ENCODE measurements at places on chromosomes 3 and 15. TPM values are rescaled to one million over a fixed set of nuclear protein-coding genes. Genes with fewer than 3 reads are reported as not detected.

GRCh38 chr3:107264888-107265287 is 112.4 kb upstream of the CCDC54 start:
- DNase-seq, result no peak

DNA sequence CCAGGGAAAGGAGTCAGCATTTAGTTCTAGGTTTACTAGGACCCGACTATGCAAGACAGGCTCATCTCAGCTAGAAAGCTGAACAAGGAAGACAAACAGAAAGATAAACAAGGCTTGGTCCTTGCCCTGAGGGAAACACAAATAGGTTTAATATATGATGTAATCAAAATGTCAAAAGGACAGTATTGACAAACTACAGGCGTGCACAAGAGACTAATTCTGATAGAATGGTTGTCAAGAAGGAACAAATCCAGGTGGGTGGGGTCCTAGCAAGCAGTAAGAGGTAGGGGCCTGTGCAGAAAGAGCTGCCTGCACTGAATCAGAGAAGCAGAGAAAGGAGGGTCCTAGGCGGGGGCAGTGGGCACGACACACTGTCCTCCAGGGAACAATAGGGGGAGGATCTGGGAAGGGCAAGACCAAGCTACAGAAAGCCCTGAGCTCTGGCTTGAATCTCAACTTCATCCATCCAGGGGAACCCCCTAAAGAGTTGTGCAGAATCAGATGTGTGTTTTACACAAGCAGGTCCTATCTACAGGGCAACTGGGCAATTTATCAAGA is 23.4 kb downstream of the RFTN1 start:
- DNase-seq, result no peak

DNA sequence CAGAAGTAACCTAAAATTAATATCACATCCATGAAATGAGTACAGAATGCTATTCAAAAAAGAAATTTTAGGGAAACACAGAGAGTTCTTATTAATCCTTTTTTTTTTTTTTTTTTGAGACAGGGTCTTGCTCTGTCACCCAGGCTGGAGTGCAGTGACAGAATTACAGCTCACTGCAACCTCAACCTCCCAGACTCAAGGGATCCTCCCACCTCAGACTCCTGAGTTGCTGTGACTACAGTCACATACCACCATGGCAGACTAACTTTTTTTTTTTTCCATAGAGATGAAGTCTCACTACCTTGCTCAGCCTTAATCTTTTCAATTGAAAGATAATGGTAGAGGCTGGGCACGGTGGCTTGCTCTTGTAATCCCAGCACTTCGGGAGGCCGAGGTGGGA is 6.3 kb upstream of the CRTC3 start:
- no peak for DNase-seq

DNA sequence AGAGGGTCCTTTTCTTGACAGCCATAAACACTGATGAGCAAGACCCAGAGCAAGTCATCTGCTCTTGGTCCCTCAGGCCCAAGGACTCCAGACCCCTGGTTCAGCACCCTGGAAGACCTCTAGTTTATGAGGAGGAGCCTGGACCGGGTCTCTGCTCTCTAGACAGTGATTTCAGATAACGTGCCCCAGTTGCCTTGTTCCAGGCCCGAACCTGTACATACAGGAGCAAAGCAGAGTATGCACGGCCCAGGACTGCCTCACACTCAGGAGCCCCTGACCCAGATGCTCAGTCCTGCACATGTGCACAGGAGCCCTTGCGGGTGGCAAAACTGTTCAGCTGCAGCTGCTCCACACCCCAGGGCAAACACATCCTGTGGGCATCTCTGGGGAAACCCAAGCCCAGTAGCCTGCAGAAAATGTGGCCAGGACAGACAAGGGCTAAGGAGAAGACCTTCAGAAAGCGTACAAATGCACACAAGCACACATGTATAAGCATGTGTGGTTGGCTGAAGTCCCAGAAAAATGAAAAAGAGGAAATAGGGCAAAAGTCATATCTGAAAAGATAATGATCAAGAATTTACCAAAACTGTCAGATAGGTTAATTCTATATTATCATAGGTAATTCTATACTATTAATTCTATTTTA is 59.9 kb upstream of the CORO2B start:
- no peak for DNase-seq

STXBP5L gene
- polyA plus RNA-seq, result not detected

- DNase-seq, result no peak
These were observed 147.8 kb upstream of the KCNMB2 start for GRCh38 chr3:178388473-178388872.

KLHL40 gene
- not detected for polyA plus RNA-seq

HIGD2B gene
- polyA plus RNA-seq, result not detected

DUOXA2 gene
- not detected for polyA plus RNA-seq

- no peak for DNase-seq
These were observed 5.3 kb upstream of the TRAK1 start for GRCh38 chr3:42085641-42086376.

DNA sequence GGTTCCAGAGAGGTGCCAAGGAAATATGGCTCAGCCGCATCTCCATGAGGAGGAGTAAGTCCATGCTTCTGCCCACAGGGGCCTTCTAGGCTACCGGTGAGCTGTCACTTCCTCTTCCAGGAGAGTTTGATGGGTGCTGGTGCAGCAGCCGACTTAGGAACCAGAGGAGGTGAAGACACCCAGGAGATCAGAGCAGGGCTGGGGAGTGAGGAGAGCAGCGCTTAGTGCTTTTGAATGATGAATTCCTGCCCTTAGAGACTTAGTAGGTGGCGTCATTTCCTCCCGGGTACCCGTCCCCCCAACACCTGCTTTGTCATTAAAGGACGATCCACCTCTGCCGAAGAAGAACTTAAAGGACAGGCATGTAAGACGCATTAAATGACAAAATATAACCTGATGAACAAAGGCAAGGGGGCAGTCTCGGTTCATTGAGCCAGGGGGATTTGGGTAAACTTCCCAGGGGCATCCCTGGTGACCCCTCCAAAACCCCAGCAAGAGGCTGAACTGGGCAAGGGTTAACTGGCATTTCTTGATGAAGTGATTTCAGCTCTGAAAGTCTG is 67.6 kb downstream of the HES1 start:
- no peak for DNase-seq

CADPS gene
- not detected for polyA plus RNA-seq

- no peak for DNase-seq
These were observed 36.4 kb upstream of the EIF3J start for GRCh38 chr15:44500555-44500954.

DNA sequence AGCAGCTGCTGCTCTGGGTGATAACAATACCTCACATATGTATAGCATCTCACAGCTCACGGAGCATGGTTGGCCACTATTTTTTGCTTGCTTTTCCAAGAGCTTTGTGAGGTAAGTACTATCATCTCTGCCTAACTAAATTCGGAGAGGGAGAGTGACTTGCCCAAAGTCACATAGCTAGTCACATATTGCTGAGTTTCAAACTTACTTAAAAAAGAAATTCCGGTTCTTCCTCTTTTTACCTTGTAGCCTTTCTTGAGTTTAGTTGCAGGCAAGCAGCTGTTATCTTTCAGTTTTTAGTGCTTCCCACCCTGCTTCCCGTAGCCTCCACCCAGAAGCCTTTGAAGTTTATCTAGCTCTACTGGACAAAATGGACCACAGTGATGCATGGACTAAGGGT is 309.2 kb downstream of the PDCD6IP start:
- DNase-seq, result no peak

CMTM8 gene
- polyA plus RNA-seq, result 13.5 TPM

- no peak for DNase-seq
These were observed 419.9 kb upstream of the RARB start for GRCh38 chr3:25007974-25008658.

DNA sequence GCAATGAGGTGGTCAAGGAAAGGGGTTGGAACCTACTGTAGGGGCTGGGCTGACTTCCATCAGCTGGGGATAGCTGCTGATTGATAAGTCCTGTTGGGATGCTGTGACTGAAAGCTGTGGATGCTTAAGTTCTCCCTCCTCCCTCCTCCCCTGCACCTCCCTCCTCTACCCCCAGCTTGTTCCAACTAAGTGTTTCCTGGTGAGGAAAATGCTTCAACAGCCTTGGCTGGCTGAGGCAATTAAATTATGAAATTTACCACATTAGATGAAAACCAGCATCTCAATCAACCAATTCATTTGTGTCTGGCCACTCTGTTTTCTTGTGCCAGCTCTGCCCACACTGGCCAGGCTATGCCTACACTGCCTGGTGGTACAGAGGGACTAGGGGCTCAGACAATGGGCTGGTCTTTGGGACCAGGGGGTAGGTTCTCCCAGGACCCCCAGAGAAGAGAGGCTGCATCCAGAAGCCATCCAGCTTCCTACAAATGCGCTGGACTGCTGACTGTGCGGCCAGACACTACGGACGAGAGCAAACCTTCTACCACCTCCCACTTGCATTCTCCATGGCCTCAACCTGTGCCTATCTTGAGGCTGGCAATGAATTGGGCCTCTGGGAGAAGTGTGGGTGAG is 2.5 kb downstream of the KLHL25 start:
- DNase-seq, result no peak

DNA sequence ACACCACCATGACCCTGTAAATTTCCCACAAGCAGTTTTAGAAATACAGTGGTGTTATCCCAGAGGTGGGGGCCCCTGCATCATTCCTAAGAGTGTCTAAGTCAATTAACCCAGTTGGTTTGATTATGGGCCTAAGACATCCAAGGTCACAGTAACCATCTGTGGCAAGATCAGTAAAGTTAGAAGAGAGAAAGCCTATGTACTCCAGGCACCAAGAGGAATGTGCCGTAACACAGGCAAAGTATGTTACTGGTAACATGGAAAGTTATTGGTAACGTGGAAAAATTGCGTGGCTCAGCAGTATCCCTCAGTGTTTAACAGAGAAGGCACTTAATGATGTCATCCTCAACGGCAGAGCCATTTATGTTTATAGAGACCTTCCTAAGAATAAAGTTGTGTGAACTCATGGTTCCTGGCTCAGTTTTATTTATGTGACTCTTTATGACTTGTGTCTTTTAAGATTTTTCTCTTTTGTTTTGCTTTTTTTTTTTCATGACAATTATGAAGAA is 144.1 kb upstream of the RASGRP1 start:
- no peak for DNase-seq

SEMA3G gene
- 3.7 TPM for polyA plus RNA-seq

DNA sequence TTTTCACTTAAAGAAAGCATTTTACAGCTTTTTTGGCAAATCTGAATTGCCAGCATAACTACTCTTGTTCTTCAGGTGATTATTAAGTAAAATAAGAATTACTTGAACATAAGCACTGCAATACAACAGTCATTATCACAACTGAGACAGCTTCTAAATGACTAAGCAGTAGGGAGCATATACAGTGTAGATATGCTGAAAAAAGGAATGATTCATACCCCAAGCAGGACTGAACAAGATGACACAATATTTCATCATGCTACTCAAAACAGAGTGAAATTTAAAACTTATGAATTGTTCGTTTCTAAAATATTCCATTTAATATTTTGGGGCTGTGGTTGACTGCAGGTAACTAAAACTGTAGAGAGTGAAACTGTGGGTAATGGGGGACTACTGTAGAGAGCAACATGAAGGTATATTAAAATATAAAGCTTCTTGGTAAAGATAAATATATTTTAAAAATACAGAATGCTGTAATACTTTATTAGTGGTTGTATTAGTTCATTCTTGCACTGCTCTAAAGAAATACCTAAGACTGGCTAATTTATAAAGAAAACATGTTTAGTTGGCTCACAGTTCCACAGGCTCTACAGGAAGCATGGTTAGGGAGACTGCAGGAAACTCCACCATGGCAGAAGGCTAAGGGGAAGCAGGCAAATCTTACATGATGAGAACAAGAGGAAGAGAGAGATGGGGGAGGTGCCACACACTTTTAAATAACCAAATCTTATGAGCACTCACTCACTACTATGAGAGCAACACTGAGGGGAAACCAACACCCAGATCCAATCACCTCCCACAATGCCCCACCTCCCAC is 84.8 kb downstream of the DCLK3 start:
- DNase-seq, result no peak

GRCh38 chr3:172031996-172032395 is 7.4 kb upstream of the FNDC3B start:
- DNase-seq, result no peak

GRCh38 chr15:94692710-94693109 is 461.3 kb downstream of the MCTP2 start:
- DNase-seq, result no peak

- no peak for DNase-seq
These were observed 6.8 kb downstream of the CHSY1 start for GRCh38 chr15:101244889-101245668.

GRCh38 chr15:67972377-67972776 is 81.7 kb upstream of the PIAS1 start:
- no peak for DNase-seq

- no peak for DNase-seq
These were observed 95.8 kb downstream of the P3H2 start for GRCh38 chr3:190024912-190025311.

FBXL2 gene
- 0.05 TPM for polyA plus RNA-seq

DNA sequence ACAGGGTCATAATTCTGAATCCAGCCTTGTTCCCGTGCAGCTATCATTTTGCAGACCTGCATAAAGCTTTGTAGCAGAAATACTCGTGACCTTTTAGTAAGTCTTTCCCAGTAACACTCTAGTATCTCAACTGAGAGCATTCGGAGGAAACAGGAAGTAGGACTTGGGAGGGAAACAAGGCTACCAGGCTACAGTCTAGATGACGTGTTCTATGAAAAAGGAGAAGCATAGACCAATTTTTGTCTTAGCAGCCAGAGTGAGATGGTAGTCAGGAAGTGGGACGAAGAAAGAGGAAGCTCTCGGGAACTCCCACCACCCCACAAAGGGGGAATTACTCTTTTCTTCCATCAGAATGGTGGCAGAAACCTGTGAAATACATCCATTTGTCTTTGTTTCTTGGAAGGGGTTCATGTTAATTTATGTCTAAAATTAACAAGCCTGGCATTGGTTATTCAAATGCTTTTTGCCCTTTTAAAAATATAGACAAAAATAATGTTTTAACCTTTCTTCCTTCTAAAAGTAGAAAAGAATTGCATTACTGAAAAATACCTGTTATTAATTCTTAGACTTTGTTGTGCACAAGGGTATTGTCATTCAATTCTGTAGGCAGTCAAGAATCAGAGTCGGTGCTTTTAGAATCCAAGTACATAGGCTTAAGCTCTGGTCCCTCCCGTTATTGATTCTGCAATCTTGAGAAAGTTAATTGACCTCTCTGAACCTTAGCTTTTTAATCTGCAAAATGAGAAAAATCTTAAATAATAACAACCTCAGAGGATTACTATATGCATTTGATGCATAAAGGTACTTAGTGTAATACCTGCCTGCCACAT is 1.6 kb upstream of the SUCNR1 start:
- DNase-seq, result peak; percentile 27
